Eye (tissue), 1 donor: ENCODE measurements at places on chromosomes 2 and 18.

DNA sequence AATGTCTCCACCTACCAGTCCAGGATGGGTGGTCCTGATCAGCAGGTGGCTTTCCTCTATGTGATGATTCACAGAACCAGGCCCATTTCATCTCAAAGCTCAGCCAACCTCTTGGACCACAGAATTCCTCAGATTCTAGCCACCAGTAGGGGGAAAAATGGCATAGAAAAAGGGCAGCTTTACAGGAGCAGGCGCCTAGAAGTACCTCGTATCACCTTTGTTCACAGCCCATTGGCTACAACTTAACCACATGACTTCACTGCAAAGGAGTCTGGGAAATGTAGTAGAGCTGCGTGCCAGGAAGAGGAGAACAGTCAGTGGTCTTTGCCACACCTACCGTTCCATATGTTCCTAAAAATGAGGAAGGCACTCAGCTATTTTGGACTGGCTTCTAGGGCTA lies 62.8 kb upstream of the DTNA start:
- no peak for DNase-seq

- no peak for DNase-seq
Observed at GRCh38 chr2:117058366-117058765, 756.1 kb upstream of the DDX18 start.

GRCh38 chr2:100903534-100904258 lies 83.8 kb downstream of the NPAS2 start:
- DNase-seq, result peak; percentile 60

- DNase-seq, result no peak
Observed at GRCh38 chr2:142870526-142870925, 6.9 kb upstream of the KYNU start.

DNA sequence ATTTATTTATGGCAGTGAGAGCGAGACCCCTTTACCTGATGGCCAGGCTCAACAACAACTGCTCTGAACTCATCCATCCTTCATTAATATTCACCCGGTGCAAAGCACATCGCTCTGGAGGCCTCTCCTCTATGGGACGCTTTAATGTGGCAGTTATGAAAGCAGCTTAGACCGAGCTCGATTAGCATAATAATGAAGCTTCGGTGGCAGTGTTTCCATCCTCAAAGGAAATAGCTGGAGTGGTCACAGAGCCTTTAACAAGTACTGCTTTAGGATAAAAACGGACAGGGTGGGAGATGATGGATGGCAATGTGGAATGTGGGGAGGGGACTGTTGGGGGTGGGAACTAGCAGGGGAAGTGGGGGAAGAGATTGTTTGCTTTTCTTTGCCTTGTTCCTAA lies 243.9 kb downstream of the SLC4A3 start:
- DNase-seq, result peak; percentile 62

- DNase-seq, result no peak
Observed at GRCh38 chr2:75023666-75024455, 65.4 kb downstream of the POLE4 start.
